RKO (cell line): ENCODE measurements at places on chromosomes 1 and 21.
A peak's percentile ranks its signal among the peaks of the same experiment; 100 is the strongest.

DNA sequence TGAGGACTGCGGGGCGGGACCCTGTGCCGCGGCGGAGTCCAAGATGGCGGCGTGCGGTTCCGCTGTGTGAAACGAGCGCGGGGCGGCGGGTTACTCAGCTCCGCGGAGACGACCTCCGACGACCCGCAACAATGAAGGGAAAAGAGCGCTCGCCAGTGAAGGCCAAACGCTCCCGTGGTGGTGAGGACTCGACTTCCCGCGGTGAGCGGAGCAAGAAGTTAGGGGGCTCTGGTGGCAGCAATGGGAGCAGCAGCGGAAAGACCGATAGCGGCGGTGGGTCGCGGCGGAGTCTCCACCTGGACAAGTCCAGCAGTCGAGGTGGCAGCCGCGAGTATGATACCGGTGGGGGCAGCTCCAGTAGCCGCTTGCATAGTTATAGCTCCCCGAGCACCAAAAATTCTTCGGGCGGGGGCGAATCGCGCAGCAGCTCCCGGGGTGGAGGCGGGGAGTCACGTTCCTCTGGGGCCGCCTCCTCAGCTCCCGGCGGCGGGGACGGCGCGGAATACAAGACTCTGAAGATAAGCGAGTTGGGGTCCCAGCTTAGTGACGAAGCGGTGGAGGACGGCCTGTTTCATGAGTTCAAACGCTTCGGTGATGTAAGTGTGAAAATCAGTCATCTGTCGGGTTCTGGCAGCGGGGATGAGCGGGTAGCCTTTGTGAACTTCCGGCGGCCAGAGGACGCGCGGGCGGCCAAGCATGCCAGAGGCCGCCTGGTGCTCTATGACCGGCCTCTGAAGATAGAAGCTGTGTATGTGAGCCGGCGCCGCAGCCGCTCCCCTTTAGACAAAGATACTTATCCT, 430 bp downstream of the RBM15 start:
- peak; percentile 83 for DNase-seq

- DNase-seq: no peak
These were observed 24.9 kb downstream of the CFAP126 start for GRCh38 chr1:161342821-161343220.

GRCh38 chr1:98675282-98675681, 13.8 kb downstream of the SNX7 start:
- no peak for DNase-seq

DNA sequence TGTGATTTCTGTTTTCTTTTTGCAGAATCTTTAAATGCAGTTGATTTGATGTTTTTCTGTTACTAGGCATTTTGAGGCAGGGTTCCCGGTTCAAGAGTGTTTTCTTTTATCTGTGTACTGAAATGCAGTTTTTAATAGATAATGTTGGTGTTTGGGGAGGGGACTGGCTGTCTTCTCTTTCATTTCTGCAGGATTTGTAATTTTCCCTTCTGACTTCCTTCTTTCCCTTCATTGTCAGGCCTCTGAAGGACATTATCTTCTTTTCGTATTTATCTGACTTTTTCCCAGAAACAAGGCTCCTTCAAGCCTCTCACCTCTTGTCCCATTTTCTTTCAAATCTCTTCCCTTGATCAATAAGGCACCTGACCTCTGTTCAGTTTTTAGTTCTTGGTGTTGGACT, 1.5 kb upstream of the GALNT2 start:
- no peak for DNase-seq

- no peak for DNase-seq
These were observed 37.3 kb downstream of the OLFML2B start for GRCh38 chr1:161986328-161986727.

- DNase-seq: no peak
These were observed 138.2 kb upstream of the CACNA1E start for GRCh38 chr1:181345146-181345545.

GRCh38 chr1:43048601-43049011, 89.9 kb upstream of the SLC2A1 start:
- DNase-seq: peak; percentile 19
